ENCODE measurements at places on chromosomes 3 and 15.

DNA sequence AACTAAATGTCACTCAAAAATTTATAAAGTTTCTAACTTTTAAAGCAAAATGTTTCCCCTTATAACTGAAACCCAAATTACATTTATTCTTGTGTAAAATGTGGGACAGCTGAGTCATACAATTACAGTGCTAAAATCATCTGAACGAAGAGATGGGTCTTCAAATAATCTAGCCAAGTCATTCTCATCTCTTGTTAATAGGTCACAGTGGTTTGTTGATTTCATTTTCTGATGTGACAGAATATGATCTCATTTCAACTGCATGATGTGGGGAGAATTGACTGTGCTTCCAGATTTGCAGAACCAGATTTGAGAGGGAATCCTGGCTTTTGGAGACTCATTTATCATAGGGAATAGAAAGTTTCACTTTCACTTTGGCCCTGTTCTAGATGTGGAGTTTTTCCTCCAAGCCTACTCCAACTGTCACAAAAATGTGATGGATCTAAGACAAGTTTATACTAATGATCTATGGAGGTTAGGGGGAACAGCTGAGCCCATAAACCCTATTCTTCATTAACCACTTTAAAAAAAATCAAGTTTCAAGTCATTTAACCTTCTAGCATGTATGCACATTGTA is 685.0 kb downstream of the PDCD6IP start:
- no peak for DNase-seq

DNA sequence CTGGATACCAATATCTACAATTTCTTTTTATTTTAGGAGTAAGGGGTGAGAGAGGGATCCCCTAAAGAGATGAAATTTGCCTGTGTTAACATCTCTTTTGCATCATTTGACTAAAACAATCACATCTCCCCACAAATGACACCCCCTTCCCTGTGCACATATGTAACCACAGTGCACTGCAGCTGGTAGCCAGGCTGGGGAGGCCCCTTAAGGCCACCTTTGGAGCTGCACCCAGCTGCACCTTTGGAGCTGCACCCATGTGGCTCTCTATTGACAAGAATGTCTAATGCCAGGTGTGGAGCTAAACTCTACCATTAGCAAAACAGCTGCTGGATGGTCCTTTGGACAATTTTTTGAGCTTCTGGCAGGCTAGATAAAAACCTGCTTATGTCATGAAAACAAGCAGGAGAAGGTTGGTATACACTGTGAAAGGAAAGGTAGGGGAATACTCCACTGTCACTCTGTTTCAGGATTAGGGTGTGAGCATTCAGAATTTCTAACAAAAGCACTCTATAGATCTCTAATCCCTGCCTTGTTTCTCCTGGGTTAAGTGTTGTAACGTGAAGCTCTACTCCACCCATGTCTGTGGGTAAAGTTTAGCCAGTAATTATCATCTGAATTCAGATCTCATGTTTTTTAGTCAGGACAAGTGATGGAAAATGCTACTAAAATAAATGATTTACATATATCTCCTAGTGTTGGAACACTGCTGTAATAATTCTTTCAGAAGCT is 52.1 kb downstream of the TFG start:
- DNase-seq: no peak

DNA sequence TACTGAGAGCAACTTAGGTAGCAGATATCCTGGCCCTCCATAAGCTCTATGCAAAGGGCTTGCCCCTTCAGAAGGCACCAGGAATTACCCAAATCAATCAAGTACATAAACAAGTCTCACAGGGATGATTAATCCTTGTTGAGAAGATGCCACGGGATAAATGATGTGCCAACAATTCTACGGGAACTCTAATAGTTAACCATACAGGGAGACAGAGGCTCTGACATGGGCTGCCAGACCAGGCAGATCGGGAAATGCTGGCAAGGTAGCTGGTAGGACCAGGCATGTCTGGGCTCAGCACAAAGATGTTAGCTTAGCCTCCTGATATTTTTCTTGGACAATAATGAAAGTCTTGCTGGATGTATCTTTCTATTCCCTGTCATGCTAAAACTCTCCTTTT is 249.3 kb upstream of the THBS1 start:
- no peak for DNase-seq

GRCh38 chr3:197484204-197484901 is 71.4 kb downstream of the BDH1 start:
- DNase-seq: no peak

- DNase-seq: no peak
Measured at GRCh38 chr3:119918992-119919933, 137.4 kb downstream of the NR1I2 start.

DNA sequence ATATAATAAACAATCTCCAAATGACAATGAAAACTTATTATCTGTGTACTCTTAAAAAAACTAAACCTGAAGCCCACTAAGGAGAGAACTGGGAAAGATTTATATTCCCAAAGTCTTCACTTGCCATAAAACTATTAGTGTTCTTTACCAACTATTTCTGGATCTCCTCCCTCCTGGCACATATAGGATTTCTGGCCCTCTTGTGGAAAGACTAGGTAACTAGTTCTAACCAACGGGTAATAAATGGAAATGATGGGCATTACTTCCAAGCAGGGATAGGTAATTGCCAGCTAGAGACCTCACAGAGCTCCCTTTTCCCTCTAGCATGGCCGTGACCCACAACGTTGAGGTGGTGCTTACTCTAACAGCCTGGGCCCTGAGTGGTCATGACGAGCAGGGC is 110.1 kb downstream of the DNAH12 start:
- DNase-seq: no peak

DNA sequence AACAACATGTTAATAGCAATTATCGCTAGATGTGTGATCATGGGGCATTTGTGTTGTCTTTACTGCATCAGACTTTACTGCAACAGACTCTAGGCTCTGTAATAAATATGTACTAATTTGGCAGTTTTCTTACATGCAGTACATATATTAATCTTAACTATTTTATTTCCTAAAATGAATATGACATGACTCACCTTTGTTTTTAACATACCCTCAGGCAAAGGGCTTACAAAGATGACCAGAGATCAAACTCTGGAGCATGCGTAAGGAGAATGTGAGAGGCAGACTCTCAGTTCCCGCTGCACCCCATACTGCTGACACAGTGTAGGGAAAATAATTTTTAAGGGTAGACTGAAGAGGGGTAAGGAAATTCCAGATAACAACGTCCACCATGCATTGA is 7.2 kb upstream of the FAM174B start:
- no peak for DNase-seq

DNA sequence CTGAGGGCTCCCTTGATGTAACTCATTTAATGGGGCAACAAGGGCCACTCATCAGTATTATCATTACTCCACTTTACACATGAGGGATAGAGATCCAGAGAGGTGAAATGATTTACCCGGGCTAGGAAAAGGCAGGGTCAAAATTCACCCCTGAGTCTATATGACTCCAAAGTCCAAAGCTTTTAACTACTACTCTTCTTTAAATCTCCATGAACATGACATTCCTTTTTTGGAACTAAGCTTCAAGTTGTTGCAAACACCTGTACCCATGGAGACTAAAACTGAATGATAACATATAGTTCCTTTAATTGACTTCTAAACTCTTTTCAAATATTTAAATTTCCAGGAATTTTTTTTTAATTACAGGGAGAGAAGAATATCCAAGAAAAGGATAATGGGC is 292.9 kb upstream of the GADL1 start:
- DNase-seq: no peak

- peak; percentile 34 for DNase-seq
Measured at GRCh38 chr15:90388462-90389380, 679 bp downstream of the IQGAP1 start.

DNA sequence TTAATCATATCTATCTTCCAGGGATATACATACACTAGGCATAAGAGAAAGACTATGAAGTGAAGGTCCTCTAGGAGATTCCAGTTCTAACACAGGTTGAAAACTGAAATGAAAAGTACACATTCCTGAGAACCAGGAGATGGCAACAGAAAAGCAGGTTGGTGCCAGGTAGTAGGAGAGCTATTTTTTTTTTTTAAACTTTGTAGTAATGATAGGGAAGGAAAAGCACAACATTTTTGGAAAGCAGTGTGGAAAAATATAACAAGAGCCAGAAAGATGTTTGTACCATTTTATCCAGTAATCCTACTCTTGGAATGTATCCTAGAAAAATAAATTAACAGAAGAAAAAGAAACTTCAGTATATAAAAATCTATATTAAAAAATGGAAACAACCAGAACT is 189.9 kb downstream of the DTWD1 start:
- no peak for DNase-seq

GRCh38 chr3:127690823-127691452 is 18.2 kb downstream of the ABTB1 start:
- DNase-seq: no peak

DNA sequence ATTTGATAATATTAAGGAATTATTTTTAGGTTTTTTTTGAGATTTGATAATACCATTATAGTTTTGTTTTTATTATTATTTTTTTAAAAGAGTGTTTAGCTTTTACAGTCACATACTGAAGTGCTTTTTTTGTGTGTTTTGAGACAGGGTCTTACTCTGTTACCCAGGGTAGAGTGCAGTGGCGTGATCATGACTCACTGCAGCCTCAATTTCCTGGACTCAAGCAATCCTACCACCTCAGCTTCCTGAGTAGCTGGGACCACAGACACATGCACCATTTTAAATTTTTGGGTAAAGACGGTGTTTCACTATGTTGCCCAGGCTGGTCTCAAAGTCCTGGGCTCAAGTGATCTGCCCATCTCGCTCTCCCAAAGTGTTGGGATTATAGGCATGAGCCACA is 73.0 kb downstream of the SUMF1 start:
- peak; percentile 18 for DNase-seq

- DNase-seq: no peak
Measured at GRCh38 chr3:89145995-89146394, 38.6 kb downstream of the EPHA3 start.

DNA sequence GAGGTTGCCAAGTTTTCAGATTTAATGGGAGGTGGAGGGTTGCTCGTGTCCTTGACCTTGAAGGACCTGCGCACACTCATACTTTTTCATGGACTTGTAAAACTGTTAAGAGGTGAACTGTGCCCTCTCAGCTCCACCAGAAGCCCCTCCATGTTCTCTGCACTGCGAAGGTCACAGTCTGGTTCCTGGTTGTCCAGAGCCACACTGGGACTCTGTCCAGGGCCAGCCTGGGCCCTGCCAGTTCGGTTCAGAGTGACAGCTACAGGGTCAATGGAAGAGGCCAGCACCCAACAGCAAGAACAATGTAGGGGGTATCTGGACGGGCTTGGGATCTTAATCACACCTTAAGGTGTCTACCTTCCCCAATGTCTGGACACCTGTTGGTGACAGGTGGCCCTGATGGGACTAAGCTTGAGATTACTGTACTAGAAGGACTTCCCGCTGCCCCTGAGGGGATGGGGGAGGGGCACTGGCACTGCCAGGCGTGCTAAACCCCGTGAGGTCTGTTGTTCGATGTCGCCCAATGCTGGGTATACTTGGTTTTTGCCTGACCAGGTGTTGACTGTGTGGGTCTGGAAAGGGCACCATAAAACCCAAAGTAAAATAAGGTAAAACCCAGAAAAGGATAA is 34.7 kb downstream of the GRK7 start:
- no peak for DNase-seq

- no peak for DNase-seq
Measured at GRCh38 chr3:124234852-124235252, 242.9 kb upstream of the ROPN1 start.

GRCh38 chr3:7397097-7397496 is 536.2 kb downstream of the GRM7 start:
- no peak for DNase-seq

GRCh38 chr3:21542656-21543379 is 208.2 kb downstream of the ZNF385D start:
- DNase-seq: no peak

DNA sequence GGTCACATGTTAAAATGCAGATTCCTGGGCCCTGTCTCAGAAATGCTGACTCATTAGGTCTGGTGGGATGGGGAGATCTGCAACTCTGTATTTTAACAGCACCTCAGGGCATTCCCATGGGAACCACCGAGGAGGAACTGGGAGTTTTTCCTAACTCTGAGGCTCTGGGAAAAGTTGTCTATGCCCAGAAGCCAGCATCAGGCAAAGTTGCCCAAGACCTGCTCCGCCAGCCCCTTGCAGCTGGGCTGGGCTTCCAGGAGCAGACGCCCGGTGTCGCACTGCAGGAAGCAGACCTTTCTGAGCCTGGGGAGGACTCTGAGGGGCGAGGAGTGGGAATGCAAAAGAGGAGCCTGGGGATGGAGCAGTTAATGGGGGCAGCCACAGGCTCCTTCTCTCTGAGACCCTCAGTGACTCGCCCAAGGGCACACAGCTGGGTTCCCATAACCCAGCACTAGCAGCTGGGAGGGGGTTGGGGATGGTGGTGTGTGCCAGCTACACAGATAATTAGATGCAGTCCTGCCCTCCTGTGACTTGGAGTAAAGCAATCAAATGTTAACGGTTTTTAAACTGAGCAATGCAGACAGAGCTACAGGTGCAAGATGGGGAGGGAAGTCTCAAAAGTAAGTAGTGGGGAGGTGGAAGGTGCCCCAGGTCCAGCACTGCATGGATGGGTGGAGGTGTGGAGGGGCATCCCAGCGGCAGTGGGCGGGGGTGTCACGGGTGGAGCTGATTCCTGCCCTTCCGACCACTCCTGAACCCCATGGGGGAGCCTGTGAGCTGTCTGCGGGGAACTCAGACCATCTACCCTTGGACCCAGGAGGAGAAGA is 100.4 kb downstream of the LSM3 start:
- no peak for DNase-seq

DNA sequence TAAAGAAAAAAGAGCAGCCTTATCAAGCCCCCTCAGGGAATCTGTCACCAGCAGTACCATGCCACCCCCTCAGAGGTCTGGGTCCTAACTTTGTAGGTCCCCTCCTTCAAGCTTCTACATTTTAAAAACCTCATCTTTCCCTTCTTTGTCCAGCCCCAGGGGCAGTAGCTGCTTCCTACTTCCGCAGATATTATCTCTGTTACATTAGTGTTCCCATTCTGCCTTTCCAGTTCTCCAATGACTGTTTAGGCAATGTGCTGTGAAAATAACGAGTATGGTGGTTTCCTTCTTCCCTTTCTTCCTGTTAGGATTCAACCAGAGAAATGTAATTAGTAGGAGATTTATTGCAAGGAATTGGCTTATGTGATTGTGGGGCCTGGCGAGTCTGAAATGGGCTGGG is 126.1 kb upstream of the TNIK start:
- no peak for DNase-seq

DNA sequence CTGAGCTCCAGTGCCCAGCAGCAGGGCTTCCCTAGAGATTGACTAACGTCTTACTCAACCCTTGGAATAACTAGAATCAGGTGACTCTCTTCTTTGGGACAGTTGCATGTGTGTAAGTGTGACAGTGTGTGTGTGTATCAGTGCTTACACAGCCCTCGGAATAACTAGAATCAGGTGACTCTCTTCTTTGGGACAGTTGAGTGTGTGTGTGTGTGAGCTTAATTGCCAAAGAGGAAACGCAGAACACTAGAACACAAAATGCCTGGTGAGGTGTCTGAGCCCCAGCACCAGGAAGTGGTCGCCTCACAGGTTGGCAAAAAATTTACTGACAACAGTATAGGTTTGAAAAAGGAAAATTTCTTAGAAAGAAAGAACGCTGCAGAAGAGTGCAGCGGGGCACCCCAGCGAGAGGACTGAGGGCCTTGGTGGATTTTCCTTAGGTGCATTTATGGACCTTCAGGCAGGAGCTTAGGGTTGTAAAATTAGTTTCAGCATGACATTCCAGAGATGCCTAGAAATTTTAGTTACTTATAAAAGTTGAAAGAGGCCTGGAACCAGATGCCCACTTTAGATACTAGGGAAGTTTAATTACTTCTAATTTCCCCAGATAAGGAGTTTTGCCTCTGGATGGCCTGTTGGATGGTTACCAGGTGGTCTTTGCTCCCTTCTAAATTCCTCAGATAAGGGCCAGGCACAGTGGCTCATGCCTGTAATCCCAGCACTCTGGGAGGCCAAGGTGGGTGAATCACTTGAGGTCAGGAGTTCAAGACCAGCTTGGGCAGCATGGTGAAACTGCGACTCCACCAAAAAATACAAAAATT is 3.7 kb upstream of the WDR82 start:
- DNase-seq: peak; percentile 42
